Cerebellar nuclear complex (tissue), 1 donor: ENCODE measurements at places on chromosomes 1 and 21.

GRCh38 chr1:59565611-59566410 is 248.9 kb upstream of the HOOK1 start:
- DNase-seq = no peak

DNA sequence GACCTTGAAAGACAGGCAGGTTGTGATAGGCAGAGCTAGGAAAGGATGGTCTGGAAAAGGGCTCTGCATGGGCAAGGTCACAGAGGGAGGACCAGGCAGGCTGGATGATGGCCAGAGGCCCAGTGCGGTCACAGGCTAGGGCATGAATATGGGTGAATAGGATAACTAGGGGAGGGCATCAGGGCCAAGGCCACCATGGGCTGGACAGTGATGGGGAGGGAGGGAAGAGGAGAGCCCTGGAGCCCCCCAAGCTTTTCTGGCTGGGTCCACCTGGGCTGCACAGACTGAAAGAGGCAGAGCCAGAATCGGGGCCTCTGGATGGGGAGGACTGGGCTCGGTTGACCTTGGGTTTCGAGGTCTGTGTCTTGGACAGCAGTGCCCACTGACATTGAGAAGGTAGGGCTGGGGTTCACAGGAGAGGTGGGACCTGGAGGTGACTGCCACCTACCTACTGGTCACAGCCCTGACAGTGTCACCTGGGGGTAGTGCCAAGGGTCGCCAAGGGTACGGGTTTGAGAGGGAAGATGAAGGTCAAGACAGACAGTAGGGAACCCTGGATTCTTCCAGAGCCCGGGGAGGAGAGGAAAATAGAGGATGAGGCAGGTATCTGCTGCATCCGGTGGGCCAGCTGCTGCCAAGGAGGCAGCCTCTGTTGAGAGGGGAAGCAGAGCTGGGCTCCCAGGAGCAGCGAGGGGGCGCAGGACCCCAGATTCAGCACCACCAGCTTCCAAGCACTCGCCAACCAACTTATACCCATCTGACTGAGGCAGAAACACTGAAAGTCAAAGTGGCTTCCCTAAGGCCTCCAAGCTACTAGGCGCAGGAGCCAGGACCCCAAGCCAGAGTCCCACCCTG is 6.1 kb upstream of the NPHP4 start:
- DNase-seq = no peak

DNA sequence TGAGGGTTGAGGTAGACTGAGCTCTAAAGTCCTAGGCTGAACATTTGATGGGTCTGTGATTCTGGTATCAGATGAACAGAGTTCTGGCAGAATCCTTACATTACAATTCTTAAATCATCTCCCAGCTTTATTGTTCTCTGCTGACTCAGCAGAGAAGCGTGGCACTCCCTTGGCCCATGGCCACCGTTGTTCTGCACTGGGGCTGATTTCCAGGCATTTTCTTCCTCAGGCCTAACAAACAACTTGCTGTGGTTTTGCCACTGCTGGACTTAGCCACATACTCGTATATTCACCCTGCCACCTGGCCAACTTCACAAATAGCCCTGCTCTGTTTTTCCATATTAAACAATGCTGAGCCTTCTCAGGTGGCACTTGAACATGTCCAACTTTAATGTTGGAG is 223.2 kb downstream of the TNR start:
- DNase-seq = no peak

DNA sequence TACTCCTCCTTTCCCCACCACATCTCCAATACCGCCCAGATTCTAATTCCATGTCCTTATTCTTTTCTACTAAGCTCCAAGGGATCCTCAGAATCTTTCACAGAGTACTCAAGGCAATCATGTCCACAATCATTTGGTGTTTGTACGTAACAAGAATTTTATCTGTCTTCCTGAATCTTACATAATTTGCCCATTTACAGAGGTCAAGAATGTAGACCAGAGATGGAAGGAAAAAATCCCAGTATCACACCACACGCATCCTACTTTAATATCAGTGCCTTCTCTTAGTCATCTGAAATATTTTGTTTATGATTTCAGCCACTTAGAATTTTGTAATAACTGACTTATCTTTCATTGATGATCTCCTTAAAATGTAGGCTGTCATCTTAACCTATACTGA is 366.0 kb upstream of the LRRC7 start:
- no peak for DNase-seq

DNA sequence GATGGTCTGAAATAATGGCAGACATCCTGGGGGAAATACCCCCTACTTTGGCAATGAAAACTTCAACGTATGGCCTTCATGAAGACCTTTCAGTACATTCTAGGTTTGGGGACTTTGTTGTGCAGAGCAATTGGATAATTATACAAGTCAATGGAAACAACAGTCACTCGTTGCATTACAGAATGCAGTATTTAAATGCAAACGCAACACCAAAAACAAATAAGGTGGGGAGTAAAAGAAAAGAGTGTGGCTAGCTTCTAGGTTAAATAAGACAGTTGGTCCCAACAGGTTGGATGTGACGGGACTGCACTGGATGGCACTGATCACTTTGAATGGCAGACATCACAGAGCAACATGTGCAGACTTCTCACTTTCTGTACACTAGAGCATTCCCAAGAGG is 358.3 kb upstream of the GREM2 start:
- no peak for DNase-seq

DNA sequence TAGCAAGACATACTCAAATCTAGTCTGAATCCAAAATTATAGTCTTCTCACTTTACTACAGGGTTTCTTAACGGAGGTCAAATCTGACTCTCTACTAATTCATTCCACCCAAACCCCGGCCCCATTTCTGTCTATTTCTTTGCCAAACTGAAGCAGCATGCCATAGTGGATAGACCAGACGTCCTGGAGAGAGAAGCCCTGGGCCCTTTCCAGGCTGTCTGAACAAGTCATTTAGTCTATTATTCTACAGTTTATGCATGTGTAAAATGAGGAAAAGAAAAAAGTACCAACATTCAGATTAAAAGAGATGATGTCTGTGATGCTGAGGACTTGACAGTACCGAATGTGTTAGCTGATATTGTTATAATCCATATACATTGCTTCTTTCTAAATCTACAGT is 95.0 kb downstream of the GDAP2 start:
- no peak for DNase-seq

- DNase-seq = no peak
Measured at GRCh38 chr1:53313556-53313955, 14.3 kb downstream of the LRP8 start.

DNA sequence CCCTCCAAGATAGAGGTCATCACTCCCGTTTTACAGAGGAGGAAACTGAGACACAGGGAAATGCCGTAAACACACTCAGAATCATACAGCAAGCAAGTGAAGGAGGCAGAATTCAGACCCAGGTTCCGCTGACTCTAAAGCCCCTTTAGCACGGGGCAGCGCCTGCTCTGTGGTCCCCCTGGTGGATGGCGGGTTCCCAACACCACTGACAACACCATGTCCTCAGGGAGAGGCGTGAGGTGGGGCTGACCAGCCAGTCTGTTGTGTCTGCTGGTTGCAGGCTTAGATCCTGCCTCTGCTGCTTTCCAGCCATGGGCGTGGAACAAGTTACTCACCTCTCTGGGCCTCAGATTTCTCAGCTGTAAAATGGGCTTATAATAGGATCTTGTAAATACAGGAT is 617.3 kb downstream of the MATN1 start:
- no peak for DNase-seq

DNA sequence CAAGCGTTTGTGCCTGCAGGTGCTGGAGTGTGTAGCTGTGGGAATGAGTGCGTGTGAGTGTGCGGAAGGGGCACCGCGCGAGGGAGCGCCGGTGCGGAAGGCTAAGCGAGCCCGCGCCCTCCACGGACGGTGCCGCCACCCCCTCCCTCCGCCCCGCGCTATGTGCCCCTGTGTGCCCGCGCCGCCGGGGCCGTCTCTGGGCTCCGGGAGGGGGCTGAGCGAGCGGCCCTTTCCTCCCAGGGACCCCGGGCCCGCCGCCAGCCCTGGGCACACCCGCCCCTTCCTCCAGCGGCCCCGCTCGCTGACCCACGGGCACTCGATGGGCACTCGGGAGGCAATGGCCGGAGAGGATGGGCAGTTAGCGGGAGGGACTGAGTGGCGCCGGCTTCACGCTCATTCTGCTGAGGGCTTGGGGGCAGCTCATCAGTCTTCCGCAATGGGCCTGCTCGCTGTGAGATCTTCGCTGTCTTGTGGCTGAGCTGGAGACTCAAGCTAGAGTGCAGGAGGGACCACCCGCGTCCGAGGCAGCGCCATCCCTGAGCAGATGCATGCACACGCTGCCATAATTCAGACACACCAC is 8.6 kb upstream of the ADGRB2 start:
- no peak for DNase-seq

DNA sequence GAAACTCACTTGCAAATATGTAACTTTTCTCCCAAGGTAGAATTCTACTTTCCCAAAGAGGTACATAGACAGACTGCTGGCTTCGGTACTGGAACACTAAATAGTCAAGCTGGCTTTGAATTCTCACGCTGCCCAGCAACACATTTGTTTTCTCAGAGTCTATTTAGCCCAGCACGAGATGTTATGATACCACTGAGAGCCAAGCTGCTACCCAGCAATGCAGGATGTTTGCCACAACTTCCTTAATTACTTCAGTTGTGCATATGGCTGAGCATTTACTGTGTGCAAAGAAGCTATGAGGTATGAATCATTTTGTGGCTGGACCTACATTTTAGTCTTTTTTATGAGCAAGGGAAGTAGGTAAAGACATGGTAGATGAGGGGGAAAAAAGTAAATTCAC is 793.2 kb downstream of the PLA2G4A start:
- DNase-seq = peak; percentile 59

GRCh38 chr1:32636914-32637645 is 13.3 kb downstream of the ZBTB8OS start:
- DNase-seq = no peak

DNA sequence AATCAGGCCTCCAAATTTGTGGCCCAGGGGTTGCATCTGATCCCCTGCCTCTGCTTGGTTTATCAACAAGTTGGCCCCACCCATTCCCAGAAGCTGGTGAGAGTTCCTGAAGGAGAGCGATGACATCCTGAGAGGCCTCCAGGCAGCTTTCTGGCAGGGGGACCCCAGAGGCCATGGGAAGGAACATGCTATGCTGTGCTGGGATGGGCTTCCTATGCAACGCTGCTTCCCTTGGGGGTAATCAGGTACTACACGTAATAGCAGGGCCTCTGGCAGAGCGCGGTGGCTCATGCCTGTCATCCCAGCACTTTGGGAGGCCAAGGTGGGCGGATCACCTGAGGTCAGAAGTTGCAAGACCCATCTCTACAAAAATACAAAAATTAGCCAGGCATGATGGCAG is 8.4 kb upstream of the MTF1 start:
- no peak for DNase-seq

DNA sequence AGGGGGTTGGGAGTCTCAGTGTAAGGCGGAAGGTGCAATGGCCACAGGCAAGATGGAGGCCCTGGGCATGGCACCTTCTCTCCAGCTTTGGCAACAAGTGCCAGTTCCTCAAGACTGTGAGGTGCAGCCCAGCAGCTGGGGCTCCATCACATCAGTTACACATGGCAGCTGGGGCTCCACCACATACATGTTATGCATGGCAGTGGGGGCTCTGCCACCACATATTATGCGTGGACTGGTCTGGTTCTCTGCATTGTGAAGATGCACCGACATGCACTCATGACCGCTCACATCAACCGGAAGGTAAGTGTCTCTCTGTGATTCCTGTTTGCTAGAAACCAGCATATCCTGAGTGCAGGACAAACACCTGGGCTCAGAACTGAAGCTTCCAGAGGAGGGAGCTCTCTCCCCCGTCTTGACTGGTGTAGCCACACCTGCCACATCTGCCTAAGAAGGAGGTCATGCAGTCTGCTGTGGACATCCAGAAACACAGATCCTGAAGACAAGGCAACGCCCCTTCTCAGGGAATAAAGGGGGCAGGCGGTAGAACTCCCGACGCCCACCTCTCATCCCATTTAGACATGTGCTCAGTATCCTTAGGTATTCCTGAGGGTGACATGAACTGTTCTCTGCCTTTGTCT is 104.1 kb upstream of the TMPRSS2 start:
- no peak for DNase-seq

DNA sequence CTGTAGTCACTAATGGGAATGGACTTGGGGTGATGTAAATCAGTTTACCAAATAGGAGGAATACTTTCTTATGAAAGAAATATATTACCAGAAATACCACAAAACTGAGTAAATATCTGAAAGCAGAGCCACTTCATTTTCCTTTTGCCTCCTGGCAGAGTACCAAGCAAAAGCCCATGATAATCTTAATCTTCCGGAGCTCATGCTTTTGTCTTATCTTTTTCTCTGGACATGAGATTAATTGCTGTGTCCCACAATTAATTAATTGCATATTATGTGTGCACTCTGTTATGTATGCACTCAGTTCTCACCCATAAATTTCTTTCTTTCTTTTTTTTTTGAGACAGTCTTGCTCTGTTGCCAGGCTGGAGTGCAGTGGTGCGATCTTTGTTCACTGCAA is 94.1 kb upstream of the PDE4B start:
- DNase-seq = no peak

DNA sequence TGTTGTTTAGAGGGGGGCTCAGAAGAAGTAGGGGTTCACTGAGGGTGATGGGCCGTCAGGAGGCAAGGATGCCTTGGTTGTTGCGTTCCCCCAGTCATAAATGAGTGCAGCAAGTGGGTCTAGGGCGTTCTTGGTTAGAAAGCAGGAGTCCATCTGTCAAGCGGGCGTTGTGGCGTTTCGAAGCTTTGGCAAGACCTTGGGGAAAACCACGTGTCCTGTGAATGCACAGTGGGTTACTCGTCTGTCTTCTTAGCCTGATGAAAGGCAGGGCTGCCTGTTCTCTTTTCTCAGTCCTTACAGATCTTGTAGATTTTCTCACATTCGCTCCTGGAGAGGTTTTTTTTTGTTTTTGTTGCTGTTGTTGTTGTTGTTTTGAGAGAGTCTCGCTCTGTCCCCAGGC is 6.3 kb upstream of the ZNF496 start:
- DNase-seq = no peak

DNA sequence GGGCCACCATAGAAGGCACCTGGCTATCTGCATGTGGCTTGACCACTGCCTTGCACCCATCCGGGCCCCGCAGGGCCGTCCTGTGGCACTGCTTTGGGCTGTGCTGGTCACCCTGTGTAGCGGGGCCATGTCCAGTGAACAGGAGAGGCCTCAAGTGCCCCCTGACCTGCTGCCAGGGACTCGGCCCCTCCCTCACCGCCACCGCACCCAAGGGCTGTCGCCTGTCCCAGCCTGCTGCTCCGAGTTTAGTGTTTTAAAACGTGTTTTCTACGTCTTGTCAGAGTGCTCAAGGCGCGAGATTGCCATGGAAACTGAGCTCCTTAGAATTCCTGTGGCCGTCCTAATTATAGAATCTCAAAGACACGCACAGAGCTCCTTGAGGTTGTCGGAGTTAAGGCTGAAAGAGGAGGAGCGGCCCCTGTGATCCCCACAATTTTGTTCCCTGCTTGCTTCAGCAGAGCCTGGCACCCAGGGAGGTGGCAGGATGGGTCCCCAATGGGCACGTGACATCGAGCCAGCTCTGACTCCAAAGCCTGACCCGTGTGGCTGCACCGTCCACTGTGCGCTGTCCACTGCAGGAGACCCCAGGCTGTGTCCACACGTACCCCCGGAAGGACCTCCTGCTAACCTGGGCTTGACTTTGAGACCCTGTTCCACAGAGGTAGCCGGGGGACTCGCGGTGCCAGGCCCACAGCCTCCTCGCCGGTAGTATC is 66.2 kb downstream of the FAAP20 start:
- DNase-seq = no peak
